ENCODE measurements at places on chromosomes 4 and X. TPM values are rescaled to one million over a fixed set of nuclear protein-coding genes. Genes with fewer than 3 reads are reported as not detected.

The MAGEA2B gene
- total RNA-seq = not detected

The TAF9B gene
- 16.3 TPM for total RNA-seq

The CENPVL2 gene
- total RNA-seq = not detected

The GPR101 gene
- total RNA-seq = not detected

Data from Right ventricle myocardium superior (tissue), 1 donor.